ENCODE measurements at places on chromosomes 2 and 18.

- no peak for DNase-seq
These were observed 27.6 kb upstream of the CALCRL start for GRCh38 chr2:187475499-187476248.

DNA sequence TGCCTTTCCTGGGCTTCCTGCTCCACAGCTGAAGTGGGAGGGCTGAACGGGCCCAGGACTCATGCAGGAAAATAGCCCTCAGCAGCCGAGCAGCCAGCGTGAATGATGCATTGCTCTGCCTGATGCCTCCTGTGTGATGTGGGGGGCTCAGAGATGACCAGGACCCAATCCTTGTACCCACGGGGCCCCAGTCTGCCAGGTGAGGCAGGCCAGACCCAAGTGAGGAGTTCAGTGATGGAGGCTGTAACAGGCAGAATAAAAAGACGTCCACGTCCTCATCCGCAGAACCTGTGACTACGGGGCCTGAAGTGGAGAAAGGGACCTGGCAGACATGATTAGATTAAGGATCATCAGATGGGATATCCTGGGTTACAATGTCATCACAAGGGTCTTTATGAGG is 194.9 kb upstream of the HDAC4 start:
- peak; percentile 23 for DNase-seq

DNA sequence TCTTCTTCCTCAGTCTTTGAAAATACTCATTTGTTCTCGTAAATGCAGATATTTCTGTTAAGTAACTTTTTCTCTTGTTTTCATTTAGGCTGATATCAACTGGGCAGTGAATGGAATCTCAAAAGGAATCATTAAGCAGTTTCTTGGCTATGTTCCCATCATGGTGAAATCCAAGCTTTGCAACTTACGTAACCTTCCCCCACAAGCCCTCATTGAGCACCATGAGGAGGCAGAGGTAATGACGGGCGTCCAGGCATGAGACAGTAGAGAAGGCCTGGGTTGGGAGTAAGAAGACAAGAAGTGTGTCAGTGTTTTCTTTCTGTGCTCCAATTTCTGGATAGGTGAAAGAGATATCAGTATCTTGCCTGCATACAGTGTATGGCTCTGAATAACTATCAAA is 5.1 kb downstream of the POLR1B start:
- no peak for DNase-seq

DNA sequence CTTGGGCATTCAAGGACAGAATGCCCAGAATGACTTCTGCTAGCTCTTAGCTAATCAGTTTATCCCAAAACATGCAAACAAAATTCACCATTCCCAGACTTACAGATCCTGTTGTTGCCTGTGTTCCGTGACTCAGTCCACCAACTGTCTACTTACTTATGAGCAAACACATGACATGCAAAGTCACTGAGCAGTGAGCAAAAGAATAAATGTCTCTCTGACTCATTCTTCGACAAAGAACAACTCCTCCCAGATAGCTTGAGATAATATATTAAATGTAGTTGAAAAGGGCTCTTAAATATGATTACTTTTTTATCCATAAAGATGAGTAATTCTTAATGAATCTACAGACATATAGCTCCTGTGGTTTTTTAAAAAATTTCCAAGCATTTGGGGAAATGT is 9.0 kb upstream of the CREG2 start:
- no peak for DNase-seq

DNA sequence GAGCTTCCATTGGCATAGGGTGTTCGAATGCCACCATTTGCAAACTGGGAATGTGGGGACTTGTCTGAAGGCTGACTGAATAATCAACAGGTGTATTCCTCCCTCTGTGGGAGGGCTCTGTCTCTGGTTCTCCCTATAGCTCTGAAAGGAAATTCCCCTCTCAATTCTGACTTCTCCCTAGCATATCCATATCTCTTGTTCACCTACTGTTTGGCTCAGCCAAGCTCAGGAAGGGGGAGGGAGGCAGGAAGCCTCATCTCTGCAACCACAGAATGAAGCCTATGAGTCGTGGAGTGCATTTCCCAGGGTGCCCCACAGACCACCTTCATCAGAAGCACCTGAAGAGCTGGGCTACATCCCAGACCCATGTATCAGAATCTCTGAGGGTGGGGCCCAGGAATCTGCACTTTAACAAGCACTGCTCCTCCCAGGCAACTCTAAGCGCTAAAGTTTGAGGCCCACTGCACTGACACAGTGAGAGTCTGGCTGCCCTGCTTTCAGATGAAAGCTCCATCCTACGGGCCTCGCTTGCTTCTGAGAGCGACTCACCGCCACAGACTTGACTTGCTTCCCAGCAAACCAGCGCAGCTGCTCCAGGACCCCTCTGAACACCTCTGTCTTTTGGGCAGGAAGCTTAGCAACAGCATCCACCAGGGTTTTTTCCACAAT is 32.0 kb downstream of the XDH start:
- DNase-seq, result no peak

DNA sequence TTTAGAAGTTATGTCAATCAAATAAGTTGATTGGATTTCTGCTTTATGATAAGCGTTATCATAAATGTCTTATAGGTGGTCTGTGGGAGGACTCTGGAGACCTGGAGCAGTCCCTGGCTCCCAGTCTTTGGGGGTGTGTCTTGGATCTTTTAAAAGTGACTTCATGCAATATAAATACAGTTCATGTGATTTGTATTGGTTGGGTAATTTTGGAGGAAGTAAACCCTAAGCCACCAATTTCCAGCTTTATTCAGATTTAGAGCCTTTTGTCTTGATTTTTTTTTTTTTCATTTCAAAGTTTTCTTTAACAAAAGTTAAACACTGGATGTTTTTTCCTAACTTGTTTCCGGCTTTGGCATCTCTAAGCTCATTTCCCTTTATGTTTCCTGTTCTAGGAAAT is 68.8 kb downstream of the MAP4K4 start:
- no peak for DNase-seq

DNA sequence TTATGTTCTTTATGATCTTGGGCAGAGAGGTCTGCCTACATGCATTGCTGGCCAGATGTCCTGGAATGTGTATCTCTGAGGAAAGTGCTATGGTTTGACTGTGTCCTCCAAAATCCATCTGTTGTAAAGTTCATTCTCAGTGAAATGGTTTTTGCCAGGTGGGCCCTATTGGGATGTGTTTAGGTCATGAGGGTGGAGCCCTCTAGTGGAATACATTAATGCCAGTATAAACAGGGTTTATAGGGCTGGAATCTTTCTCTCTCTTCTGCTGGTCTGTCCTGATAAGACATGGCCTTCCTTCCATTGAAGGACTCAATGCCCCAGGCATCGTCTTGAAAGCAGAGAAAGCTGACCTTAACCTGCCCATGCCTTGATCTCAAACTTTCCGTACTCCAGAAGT is 258.5 kb downstream of the RPIA start:
- DNase-seq, result no peak

GRCh38 chr2:16346671-16347070 is 319.0 kb downstream of the CYRIA start:
- DNase-seq, result no peak

DNA sequence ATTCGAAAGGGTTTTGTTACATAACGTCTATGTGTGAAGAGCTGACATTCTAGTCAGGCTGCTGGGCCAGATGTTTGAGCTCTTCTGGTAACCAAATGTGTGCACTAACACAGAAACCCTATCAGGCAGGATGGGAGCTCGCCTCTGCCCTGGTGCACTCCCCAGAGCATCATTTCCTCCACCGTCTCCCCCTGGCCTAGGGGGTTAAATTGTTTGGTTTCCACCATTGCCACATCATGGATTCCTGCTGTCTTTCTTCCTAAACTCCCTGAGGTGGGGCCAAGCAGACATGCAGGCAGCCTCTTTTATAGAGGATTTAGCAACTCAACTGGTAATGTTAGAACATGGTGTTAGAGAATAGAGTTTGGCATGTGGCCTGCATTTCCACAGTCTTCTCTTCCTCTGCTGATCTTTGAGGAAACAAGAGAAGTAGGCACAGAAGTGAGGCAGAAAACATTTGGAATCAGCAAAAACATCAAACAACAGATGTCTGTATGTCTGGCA is 87.3 kb downstream of the ANTXR1 start:
- DNase-seq, result no peak

GRCh38 chr2:215311625-215312396 is at the start of gene ATIC:
Gene ATIC, plus strand, starts transcription at chr2:215312059. Its CDS starts 84 bp downstream, at chr2:215312143.
- peak; percentile 97 for DNase-seq

- DNase-seq, result no peak
These were observed 25.5 kb upstream of the CTNNA2 start for GRCh38 chr2:79487399-79487798.

GRCh38 chr18:47582093-47582492 is 330.6 kb upstream of the SKOR2 start:
- DNase-seq, result no peak

DNA sequence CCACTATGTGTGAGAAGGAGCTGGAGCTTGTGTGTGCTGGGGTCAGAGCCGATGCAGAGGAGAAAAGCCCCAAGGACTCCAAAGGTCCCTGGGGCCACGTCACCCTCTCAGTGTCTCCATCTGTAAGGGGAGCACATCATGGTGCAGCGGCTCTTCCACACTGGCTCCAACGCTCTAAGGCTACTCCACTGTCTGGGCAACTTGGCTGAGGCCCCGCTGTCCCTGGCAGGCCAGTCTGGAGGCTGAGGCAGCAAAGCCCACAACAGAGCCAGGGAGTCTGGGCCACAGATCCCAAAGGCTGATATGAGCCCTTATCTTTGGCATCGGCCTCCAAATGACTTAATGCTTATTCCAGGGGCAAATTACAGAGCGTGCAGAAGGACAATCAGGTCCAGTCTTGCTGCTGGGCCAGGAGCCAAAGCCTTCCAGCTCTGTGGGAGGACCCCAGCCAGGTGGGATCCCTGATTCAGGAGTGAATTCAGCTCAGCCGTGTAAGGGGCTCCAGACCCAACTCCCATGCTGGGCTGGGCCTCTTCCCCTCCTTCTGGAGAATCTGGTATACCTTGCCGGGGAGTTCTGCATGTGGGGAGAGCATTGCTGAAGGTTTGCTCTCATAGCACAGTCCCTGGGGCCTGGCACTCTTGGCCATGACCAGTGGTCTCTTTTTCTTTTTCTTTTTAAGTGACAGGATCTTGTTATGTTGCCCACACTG is 1.8 kb upstream of the DUSP2 start:
- DNase-seq, result peak; percentile 56

DNA sequence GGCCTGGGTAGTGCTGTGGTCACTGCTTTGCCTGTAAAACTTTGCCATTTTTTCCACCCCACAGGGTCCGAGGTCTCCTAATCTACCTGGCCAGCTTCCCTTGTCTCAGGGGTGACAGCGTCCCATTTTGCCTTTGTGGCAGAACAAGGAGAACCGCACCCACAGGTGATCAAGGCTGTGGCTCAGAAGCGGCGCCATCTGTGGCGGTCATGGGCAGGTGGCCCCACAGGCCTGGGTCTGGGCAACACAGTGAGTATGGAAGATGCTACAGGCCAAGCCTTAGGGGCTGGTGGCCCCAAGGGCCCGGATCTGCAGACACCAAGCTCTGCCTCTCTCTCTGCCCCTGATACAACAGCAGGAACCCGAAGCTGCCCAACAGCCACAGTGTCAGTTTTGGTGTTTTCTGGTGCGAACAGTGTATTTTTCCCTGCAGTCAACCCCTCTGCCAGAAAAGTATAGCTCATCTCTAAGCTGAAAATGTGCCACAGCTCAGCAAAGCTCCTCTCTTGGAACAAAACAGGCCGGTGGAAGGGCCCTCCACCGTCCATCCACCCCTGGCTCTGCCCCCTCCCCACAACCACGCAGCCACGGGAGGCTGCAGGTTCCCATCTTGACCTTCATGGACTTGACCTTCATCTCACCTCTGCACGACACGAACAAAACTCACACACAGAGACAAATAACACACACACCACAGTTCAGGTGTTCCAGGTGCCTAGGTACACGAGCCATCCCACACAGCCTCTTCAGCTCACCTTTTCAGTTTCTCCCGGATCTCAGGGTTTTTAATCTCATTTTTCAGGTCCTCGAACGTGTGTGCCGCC is 96.7 kb downstream of the PXDN start:
- no peak for DNase-seq

DNA sequence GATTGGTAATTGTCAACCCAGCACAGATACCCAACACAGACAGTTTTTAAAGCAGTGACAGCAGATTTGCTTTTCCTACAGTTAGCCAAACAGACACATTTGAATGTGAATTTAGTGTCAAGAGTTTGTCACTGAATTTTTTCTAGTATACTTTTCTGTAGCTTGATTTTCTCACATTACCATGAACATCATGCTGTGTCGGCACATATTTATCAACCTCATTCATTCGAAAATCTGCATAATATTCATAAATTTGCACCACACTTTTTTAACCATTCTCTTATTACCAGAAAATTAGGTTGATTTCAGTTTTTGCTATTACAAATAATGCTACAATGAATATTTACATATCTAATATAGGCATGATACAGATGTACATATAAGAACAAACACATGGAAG is 27.0 kb upstream of the DSG3 start:
- no peak for DNase-seq

- no peak for DNase-seq
These were observed 123.6 kb downstream of the PLB1 start for GRCh38 chr2:28619213-28620196.

GRCh38 chr2:72981536-72981935 is 64.2 kb downstream of the EMX1 start:
- peak; percentile 22 for DNase-seq

DNA sequence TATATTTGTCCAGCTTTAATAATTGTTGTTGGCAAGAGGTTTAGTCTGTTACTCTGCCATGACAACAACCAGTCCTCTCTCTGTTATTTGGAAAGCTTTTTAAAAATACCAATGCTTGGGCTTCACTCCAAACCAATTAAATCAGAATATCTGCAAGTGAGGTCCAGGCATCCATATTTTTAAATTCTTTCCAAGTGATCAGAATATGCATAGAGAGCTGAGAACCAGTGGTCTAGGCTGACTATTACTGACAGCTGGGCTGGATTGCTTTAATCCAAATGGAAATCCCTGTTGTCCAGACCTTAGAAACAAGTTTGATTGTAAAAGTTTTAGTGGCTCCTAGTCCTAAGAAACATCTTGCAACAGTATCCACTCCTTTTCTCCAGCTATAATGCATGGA is 1059.7 kb upstream of the ACVR2A start:
- DNase-seq, result no peak

- peak; percentile 57 for DNase-seq
These were observed 19.3 kb upstream of the RBBP8 start for GRCh38 chr18:22913861-22914260.

DNA sequence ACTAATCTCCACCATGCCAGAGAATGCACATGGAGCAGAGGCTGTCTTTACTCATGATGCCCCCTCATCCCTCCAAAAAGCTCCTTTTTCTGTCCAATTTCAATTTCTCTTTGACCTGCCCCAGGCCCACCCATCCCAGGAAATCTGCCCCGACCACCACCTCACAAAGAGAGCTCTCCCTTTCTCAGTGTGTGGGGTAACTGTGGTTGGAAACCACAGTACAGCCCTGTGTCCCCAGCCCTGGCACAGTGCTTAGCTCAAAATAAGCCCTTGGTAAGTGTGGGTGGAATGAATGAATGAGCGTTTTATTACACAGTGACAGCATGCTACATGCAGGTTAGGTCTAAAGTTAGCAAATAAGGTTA is 43.7 kb upstream of the CAB39 start:
- no peak for DNase-seq

DNA sequence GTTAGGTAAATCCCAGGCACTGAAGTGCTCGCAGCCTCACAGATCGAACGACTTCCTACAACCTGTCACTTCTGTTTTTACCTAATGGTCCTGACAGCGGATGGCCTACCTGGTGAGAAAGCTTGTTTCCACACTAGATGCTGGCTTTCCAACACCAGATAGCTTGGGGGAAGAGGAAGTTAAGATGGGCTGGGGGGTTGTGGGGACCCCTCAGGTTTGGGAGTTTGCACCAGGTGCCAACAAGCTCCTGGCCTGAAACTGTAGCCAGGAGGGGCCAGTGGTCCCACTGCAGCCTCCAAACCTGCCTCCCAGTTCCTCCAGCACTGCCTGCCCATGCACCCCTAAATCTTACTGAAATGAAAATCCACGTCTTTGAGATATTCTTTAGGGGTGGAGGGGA is 3.9 kb downstream of the TMEM185B start:
- DNase-seq, result no peak

Data from mucosa of descending colon (tissue), 3 donors.